Stimulated activated CD8-positive, alpha-beta memory T cell treated with anti-CD3 and anti-CD28 coated beads, Interleukin-2, amount 100 ng/mL, for 48 hours (primary cell): ENCODE measurements at places on chromosomes 13 and 19.

- peak; percentile 93 for DNase-seq
Observed at GRCh38 chr19:4328243-4328990, 10.2 kb downstream of the STAP2 start.

- DNase-seq = no peak
Observed at GRCh38 chr19:41421314-41421713, 5.9 kb downstream of the B3GNT8 start.

- no peak for DNase-seq
Observed at GRCh38 chr19:33780746-33781145, 15.9 kb upstream of the KCTD15 start.

- peak; percentile 82 for DNase-seq
Observed at GRCh38 chr19:36604656-36605100, 435 bp upstream of the ZNF382 start.

DNA sequence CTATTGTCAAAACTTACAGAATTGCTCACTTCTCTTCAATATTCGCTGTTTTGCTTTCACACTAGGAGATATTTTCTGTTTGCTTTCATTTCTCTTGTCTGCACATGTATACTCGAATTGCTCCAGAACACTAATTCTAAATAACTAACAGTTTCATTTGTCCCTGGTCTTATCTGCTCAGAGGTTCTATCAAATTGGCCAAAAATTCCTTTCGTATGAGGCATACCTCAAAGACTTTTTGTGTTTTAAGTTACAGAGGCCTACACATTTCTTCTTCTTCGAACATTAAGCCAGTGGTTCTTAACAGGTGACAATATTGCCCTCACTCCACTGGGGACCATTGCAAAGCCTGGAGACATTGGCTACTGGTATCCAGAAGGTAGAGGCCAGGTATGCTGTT, 1314.6 kb downstream of the EFNB2 start:
- no peak for DNase-seq

DNA sequence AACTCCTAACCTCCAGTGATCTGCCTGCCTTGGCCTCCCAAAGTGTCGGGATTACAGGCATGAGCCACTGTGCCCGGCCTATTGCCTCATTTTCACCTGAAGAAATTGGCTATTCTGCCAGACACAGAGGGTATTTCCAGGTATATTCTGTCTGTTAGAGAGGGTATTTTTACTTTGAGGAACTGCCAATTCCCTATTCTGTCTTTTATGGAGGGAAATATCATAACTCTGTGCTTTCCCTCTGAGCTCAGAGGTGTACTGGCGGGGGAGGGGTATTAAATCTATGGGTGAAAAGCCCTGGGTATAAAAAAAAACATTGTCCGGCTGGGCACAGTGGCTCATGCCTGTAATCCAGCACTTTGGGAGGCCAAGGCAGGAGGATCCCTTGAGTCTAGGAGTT, 24.8 kb downstream of the TSKS start:
- DNase-seq = no peak

GRCh38 chr13:19791953-19792537, 9.3 kb upstream of the PSPC1 start:
- no peak for DNase-seq

- DNase-seq = no peak
Observed at GRCh38 chr13:24287748-24288287, 21.6 kb upstream of the C1QTNF9 start.

GRCh38 chr13:91690944-91691343, 292.5 kb downstream of the GPC5 start:
- DNase-seq = no peak

- no peak for DNase-seq
Observed at GRCh38 chr19:2797280-2797679, 12.0 kb downstream of the THOP1 start.

- DNase-seq = no peak
Observed at GRCh38 chr13:45658586-45659235, 43.2 kb upstream of the ERICH6B start.
